ENCODE measurements at places on chromosomes 7 and 10.

DNA sequence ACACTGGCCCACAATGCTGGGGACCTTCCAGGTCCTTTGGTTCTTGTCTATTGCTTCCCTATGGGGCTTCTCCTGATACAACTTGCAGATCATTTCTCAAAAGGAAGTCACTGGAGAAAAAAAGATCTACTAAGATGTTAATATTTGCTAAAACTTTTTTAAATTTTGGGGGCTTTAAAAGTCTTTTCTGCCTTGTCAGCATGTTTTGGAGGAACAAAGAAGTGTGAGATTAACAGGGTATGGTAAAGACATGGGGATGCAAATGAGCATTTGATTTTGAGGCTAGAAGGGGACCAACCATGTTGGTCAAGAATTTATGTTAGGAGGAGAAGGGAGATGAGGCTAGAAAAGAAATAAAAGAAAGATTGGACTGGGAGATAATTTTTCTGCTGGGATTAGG is 515.4 kb downstream of the HTR7 start:
- no peak for DNase-seq

DNA sequence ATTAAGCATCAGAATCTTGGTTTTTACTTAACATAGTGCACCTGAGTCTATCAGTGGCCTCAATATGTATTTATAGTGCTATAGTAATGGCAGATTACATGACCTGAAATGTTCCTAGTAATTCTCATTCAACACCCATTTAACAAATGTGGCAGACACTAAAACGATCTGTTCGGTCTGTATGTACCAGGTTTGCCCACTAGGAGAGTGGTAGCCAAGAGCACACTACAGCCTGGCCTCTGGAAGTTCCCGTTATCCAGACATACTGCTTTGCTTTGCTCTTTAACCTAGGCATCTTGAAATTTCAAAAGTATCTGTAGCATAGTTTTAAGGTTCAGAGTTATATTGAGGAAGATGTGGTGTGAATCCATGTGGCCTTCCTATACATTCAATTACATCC is 395.7 kb upstream of the NRG3 start:
- no peak for DNase-seq

DNA sequence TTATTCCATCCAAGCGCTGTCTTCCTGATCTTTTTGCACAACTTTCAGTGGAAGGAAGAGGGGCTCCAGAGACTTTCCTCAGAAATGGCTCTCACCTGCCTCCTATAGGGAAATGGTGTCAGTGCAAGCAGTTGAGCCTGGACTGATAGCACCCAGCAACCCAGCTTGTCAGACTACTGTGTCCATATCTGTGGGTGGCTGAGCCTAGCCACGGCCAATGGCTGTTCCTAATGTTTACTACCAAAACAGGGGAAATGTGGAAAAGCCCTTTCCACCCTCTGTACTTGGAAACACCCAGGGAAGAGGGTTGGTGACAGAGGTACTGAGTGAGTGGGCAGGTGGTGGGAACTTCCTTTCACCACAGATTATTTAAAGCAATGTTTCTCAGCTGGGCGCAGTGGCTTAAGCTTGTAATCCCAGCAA is 4.3 kb upstream of the YKT6 start:
- DNase-seq: no peak

- DNase-seq: no peak
Observed at GRCh38 chr7:54166419-54166818, 375.8 kb upstream of the VSTM2A start.

Data from activated CD8-positive, alpha-beta memory T cell treated with anti-CD3 and anti-CD28 coated beads for 48 hours (primary cell).